Vein endothelial cell (primary cell): ENCODE measurements at places on chromosomes 2 and 18. TPM values are rescaled to one million over a fixed set of nuclear protein-coding genes. Genes with fewer than 3 reads are reported as not detected.

SLC9A4 gene
- total RNA-seq, result under 0.01 TPM in 2 replicates

POMC gene
- total RNA-seq, result 0.29 and 0.98 TPM in 2 replicates

SLC4A1AP gene
- 26.1 and 33.8 TPM in 2 replicates for total RNA-seq

PROM2 gene
- total RNA-seq, result 0.57 TPM in 1 of 2 replicates, not detected in the other

RAPGEF4 gene
- 12.4 and 13.9 TPM in 2 replicates for total RNA-seq

SNTG2 gene
- not detected in 2 replicates for total RNA-seq

THSD7B gene
- under 0.01 TPM in 1 of 2 replicates, not detected in the other for total RNA-seq

TDRD15 gene
- not detected in 2 replicates for total RNA-seq

MATN3 gene
- total RNA-seq, result 1.4 and 2.9 TPM in 2 replicates

POTEI gene
- total RNA-seq, result 0.33 and 0.48 TPM in 2 replicates

LYG2 gene
- not detected in 2 replicates for total RNA-seq

IL1F10 gene
- total RNA-seq, result not detected in 2 replicates

SLC19A3 gene
- total RNA-seq, result 0.33 TPM in 1 of 2 replicates, not detected in the other

EMX1 gene
- not detected in 2 replicates for total RNA-seq

NOP58 gene
- 57.8 and 69.0 TPM in 2 replicates for total RNA-seq

GBX2 gene
- total RNA-seq, result 1.5 and 2.6 TPM in 2 replicates

MOGAT1 gene
- not detected in 2 replicates for total RNA-seq

SERPINB11 gene
- not detected in 2 replicates for total RNA-seq

PLB1 gene
- total RNA-seq, result 0.33 and 0.57 TPM in 2 replicates

GAL3ST2 gene
- total RNA-seq, result not detected in 2 replicates

TSPYL6 gene
- 0.10 TPM in 1 of 2 replicates, not detected in the other for total RNA-seq

MEMO1 gene
- 48.7 and 50.1 TPM in 2 replicates for total RNA-seq

FAM168B gene
- total RNA-seq, result 124 and 146 TPM in 2 replicates

COX7A2L gene
- total RNA-seq, result 207 and 211 TPM in 2 replicates

IL1RL2 gene
- not detected in 2 replicates for total RNA-seq

DBI gene
- total RNA-seq, result 74.1 and 77.3 TPM in 2 replicates

ACTR3 gene
- 236 and 352 TPM in 2 replicates for total RNA-seq

ADAM23 gene
- 4.5 and 4.9 TPM in 2 replicates for total RNA-seq

GCFC2 gene
- total RNA-seq, result 22.9 and 23.2 TPM in 2 replicates

IL37 gene
- total RNA-seq, result 0.19 TPM in 1 of 2 replicates, not detected in the other

RFX8 gene
- 0.33 and 0.57 TPM in 2 replicates for total RNA-seq

POTEC gene
- total RNA-seq, result not detected in 2 replicates

CD207 gene
- total RNA-seq, result not detected in 2 replicates

MAB21L4 gene
- total RNA-seq, result not detected in 2 replicates

MAL gene
- not detected in 2 replicates for total RNA-seq

CD8B2 gene
- total RNA-seq, result not detected in 2 replicates

FAM237A gene
- total RNA-seq, result not detected in 2 replicates

CNTNAP5 gene
- not detected in 2 replicates for total RNA-seq

KCNJ3 gene
- not detected in 2 replicates for total RNA-seq
